ENCODE measurements at places on chromosomes 11 and 22. TPM values are rescaled to one million over a fixed set of nuclear protein-coding genes. Genes with fewer than 3 reads are reported as not detected.

The APOC3 gene
- not detected for polyA plus RNA-seq

The DUSP8 gene
- 2.2 TPM for polyA plus RNA-seq

The HORMAD2 gene
- polyA plus RNA-seq: not detected

The NADSYN1 gene
- polyA plus RNA-seq: 74.0 TPM

The MIOX gene
- 0.05 TPM for polyA plus RNA-seq

The C11orf52 gene
- polyA plus RNA-seq: not detected

The OR52K1 gene
- not detected for polyA plus RNA-seq

The PRR33 gene
- not detected for polyA plus RNA-seq

The RRM1 gene
- 31.6 TPM for polyA plus RNA-seq

The MOGAT2 gene
- polyA plus RNA-seq: not detected

The PTPN5 gene
- not detected for polyA plus RNA-seq

The CARD18 gene
- polyA plus RNA-seq: not detected

The TBX1 gene
- polyA plus RNA-seq: not detected

The OR51B2 gene
- not detected for polyA plus RNA-seq

The MFRP gene
- polyA plus RNA-seq: not detected

The DGAT2 gene
- 1.1 TPM for polyA plus RNA-seq

The BCO2 gene
- polyA plus RNA-seq: 1.2 TPM

The UBQLN3 gene
- polyA plus RNA-seq: not detected

The DGCR2 gene
- 30.4 TPM for polyA plus RNA-seq

The OR51B5 gene
- 0.15 TPM for polyA plus RNA-seq

The CDC42BPG gene
- 0.33 TPM for polyA plus RNA-seq

The TP53AIP1 gene
- 0.05 TPM for polyA plus RNA-seq

The P2RY6 gene
- polyA plus RNA-seq: 0.15 TPM

The SCN2B gene
- polyA plus RNA-seq: 0.03 TPM

The SLC22A9 gene
- not detected for polyA plus RNA-seq

The CLDN5 gene
- polyA plus RNA-seq: not detected

The TEX54 gene
- not detected for polyA plus RNA-seq

Measured in SK-N-SH (cell line).